ENCODE measurements at places on chromosomes 16 and 17.

DNA sequence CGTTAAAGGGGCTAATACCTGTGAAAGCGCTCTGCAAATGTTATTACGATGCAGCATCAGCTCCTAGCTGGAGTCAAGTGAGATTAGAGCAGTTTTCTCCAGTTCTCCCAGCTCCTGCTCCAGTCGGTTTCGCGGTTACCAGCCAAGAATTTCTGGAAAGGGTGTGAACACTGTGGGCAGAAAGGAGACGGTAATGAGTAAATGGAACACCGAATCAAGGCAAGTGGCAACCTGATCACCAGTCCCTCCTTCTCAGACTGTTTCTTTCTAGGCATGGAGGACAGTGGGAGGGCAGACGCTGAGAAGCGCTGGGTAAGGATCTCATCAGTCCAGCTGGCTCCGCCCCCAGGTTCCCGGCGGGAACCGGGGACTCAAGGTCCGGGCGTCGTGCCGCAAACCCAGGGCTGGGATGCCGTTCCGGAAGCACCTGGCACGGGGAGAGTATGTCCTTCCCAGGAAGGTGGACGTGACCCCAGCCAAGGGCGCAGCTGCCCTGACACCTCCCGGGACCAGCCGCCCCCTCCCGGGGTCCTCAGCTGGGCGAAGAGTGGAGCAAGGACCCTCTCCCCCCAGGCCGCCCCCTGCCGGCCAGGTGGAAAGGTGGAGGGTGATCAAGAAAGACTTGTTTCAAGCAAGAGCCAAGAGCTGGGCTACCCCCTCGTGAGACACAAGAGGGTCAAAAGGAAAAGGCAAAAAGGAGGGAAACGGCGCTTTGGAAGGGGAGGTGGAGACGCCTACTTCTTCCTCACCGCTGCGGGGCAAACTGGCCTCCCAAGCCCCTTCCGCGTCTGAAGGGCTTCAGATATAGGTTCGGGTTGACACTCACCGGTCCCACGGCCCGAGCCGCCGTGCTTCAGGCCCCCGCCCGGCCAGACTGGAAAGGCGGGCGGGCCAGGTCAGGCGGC, 481 bp downstream of the MYO19 start:
- peak; percentile 71 for DNase-seq

DNA sequence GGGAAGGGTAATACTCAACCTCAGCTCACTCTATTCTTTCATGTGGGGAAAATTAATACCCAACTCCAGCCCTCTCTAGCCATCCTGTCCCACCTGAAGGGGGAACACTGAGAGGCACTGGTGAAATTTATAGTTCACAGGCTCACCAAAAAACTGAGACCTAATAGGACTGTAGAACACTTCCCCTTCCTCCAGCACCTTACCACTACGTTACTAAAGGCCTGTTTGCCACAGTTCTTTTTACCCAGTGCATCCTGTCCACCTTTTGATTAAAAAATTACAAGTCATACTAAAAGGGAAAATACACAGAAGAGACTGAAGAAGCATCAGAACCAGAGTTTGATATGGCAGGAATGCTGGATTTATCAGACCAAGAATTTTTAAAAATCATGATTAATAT, 26.0 kb downstream of the DHRS7B start:
- no peak for DNase-seq

GRCh38 chr17:82542439-82542838, 22.9 kb downstream of the FOXK2 start:
- no peak for DNase-seq

DNA sequence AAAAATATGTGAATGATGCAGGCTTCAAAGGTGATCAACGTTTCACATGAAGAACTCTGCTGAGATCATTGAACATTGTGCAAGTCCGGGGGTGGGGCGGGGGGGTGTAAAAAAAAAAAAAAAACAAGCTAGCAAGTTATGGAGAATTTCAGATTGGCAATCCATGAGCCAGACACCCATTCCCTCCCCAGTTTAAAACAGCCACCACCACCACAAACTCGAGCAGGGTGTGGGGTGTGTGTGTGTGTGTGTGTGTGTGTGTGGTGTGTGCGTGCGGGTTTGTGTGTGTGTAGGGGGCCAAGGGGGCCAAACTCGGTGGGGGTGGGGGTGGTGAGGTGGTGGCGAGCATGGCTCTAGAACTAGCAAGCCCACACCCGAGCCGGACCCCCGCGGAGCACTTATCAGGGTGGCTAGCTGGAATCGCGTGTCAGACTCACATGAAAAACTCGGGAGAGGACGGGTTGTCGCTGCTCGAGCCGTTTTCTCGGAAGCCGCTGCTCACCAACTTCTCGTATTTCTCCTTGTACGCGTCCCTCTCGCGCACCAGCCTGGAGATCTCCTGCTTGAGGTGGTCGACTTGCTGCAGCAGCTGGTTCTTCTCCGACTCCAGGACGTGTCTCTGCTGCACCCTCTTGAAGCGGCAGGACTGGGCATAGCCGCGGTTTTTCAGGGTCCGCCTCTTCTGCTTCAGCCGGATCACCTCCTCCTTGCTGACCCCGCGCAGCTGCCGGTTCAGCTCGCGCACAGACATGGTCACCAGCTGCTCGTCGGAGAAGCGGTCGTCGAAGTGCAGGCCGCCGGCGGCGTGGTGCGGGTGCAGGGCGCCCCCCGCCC, 2.0 kb downstream of the MAF start:
- DNase-seq, result peak; percentile 69

DNA sequence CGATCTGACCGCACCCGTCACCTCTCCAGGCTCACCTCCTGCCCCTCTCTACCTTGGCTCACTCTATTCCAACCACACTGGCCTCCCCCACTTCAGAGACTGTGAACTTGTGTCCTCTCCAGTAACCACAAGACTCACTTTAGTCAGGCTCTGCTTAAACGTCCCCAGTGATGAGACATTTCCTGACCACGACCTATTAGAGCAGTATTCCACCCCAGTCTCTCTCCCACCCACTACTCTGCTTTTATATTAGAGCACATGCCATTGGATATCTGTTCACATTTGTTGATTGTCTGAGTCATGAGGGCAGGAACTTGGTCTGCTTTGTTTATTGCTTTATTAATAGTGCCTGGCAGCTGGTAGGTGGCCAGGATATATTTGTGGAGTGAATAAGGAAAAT, 20.1 kb downstream of the COX11 start:
- no peak for DNase-seq

DNA sequence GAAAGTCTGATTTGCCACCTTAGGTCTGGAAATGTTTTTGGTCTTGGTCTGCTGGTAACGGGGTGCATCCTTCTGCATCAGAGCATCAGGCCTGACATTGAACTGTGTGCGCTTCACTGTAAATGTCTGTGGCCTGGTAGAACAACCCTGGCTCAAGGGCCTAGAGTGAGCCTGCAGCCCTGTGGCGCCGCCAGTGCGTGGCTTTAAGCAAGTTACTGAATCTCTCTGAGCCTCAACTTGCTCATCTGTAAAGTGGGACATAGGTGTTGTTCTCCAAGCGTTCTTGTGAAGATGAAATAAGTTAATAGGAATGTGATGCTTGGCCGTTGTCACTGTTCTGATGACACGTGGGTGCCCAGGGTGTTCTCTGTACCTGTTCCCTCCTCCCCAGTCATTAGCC, 127.6 kb upstream of the CIBAR2 start:
- DNase-seq, result no peak

DNA sequence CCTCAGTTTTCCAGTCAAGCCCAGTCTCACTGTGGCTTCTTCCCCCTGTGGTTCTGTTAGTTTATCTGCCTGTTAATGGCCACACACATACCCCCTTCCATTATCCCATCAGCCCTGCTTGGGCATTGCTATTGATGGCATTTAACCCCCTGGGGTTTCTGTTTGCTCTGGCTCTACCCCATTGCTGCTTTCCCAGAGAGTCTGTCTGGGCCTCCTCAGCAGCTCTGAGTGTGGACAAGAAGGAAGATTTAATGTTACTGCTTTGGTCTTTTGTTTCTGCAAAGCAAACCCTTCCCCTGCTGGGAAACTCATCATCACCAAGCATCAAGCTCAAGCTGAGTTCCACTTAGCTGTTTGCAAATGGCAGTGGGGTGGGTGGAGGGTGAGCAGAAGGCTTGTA, 162.7 kb downstream of the CCT6B start:
- DNase-seq, result no peak

- DNase-seq, result no peak
These were observed 52.9 kb upstream of the SEC14L1 start for GRCh38 chr17:77087650-77088454.

DNA sequence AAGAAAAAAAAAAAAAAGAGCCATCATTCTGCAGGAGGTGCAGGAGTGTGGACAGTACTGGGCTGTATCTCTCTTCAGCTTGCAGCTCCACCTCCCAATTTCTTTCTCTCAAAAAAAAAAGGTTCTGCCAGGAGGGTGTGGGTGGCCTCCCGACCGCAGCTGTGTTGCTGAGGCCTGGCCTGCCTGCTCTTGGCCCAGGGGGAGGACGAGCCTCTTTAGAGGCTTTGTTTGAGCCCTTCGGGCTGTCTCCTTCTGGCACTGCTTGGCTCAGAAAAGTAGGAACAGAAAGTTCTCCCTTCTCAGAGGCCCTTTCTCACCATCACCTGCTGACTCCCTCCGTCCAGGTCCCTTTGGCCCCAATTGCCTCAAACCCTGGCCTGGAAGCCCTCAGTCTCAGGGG, 22.2 kb upstream of the C17orf107 start:
- no peak for DNase-seq

DNA sequence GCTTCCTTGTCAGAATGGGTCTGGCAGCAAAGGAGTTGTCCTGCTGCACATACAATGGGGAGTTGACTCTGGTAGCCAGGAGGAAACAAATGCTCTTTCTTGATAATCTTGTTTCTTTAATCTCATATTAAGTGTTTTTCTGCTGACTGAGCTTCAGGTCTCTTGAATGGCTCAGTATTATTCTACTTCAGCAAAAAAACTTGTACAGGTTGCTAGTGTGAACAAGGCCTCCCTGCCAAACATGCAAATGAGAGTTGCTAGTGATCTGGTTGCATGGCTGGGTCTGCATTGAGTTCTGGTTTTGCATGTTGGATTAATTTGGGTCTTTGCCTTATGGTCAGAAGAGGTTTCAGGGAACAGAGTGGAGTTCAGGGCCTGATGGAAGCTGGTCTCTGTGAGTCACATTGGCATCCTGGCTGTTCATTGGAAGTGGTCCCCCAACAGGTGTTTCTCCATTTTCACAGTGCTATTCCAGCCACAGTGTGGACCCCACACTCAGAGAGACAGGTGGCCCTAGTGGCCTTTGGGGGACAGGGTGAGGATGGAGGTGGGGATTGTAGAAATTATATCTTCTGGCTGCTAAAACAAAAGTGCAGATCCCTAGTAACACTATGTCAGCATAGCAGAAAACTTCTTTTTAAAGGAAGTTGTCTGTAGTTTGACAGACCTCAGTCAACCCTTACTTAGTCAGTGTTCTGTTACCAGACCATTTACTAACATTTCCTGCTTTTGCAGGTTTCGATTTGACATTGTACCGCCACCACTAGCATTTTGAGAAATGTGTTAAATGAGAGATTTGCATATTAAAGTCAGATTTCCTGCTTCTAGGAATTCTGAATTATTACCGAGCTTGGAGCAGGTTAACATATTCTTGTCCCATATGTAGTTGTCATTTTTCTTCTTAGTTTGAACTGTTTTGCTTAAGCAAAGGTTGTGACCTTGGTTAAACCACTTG, 47.1 kb downstream of the EPN2 start:
- DNase-seq, result no peak

- DNase-seq, result no peak
These were observed 12.9 kb downstream of the CHD9 start for GRCh38 chr16:53067675-53068074.

- no peak for DNase-seq
These were observed 176.5 kb downstream of the SALL1 start for GRCh38 chr16:50974438-50975036.

DNA sequence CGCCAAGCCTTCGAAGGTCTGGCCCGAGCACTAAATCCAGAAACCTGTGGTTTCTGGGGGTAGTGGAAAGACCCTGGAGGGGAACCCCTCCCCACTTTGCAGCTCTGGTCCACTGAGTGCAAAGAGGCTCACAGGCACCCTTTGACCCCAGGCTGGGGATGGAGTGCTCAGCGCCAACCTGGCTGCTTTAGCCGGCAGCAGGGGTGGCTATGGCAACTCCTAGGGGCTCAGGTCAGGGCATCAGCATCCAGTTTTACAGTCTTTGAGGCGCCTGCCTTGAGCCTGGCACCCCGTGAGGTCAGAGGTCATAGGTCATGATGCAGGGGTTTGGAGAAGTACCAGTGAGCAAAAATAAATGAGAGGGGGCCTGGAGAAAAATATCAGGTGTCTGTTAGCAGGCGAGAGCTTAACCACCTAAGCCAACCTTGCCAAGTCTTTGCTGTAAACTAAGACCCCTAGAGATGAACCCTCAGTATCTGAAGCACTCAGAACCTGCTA, 17.9 kb downstream of the CA7 start:
- DNase-seq, result no peak

GRCh38 chr16:50644729-50645128, 36.4 kb downstream of the SNX20 start:
- no peak for DNase-seq

DNA sequence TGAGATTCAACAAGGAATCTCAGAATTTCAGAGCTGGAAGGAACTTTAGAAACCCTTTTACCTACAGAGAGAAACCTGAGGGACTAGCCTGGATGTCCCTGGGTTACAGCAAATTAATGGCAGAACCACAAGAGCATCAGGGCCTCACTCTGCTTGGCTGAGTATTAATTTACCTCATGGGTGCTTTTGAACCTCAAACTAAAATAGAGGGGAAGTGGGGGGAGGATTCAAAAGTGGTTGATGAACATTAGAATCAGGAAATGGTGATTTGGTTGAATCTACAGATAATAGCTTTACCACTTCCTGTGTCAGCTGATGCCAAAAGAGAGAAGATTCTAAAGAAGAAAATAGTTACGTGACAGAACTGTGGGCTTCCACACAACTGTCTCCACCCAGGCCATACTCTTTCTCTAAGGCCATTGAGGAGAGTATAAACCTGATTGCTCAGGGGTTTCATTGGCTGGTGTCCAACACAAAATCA, 11.3 kb upstream of the SKAP1 start:
- no peak for DNase-seq

- no peak for DNase-seq
These were observed 16.6 kb upstream of the INPP5K start for GRCh38 chr17:1532836-1533602.

GRCh38 chr17:77449373-77449907, 308.7 kb downstream of the SEC14L1 start:
- DNase-seq, result no peak

DNA sequence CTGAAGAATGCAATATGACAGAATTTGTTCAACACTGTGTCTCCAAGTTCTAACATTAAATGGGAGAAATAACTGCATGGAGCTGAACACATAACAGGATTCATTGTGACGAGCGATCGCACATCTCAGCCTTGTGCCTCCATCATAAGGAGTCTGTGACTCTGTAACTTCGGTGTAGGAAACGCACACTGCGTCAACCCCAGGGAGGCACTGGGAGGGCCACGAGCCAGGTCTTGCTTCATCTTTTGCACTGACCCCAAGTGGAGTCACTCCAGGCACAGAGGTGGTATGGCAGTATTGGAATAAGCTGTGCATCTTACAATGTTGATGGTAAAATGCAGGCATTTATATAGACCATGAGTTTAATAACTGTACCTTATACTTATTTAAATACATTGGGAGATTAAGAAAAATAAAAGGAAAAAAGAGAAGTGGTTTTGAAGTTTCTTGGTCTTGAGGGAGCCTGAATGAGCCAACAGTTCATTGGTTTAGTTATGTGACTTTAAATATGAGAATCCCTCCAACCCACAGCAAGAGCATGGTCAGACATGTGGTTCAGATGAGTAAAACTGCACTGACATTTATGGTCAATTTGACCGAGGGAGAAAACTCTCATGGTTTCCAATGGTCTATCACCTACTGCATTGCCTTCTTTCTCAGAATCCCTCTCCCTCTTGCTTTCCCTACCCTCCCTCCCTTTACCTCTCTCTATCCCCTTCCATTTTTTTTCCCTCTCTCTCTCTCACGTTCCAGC, 5.7 kb upstream of the PMP22 start:
- DNase-seq, result no peak

- DNase-seq, result no peak
These were observed 206.1 kb downstream of the ABCC12 start for GRCh38 chr16:47949714-47950113.

Data from ovary (tissue), 10 donors.